ENCODE measurements at places on chromosomes 4 and X. TPM values are rescaled to one million over a fixed set of nuclear protein-coding genes. Genes with fewer than 3 reads are reported as not detected.

GRCh38 chrX:34381241-34381640 lies 249.1 kb upstream of the FAM47A start:
- no peaks in the 10 kb centered on the region for H3K36me3 ChIP-seq
- no peaks in the 10 kb centered on the region for H3K27me3 ChIP-seq
- DNase-seq = no peak
- H3K4me3 ChIP-seq = no peak overlapping the region
- no peaks in the 10 kb centered on the region for H3K4me1 ChIP-seq

DNA sequence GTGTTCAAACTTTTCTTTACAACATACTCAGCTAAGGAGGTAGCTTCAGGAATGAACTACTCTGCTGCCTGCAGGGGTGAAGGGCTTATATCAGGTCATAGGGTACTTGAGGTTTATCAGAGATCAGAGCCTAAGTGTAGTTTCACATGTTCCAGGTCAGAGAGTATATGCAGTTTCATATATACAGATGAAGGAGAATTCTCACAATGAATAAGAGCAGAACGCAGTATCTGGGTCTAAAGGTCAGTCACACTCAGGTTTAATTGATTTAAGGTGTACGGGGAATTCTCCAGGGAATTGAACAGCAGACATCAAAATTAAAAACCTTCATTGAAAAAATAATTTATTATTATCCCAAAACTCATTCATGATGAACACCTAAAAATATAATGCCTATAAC lies 700.6 kb downstream of the TECRL start:
- peaks cover 2% of the 10 kb centered on the region for H3K4me1 ChIP-seq
- no peaks in the 10 kb centered on the region for H3K27me3 ChIP-seq
- no peak overlapping the region for H3K4me3 ChIP-seq
- H3K36me3 ChIP-seq = no peaks in the 10 kb centered on the region
- DNase-seq = no peak
- H3K27ac ChIP-seq = no peak overlapping the region

- H3K27ac ChIP-seq = no peak overlapping the region
- H3K4me3 ChIP-seq = no peak overlapping the region
- H3K27me3 ChIP-seq = no peaks in the 10 kb centered on the region
- H3K4me1 ChIP-seq = peaks cover 37% of the 10 kb centered on the region
- DNase-seq = no peak
- H3K36me3 ChIP-seq = peaks cover 29% of the 10 kb centered on the region
Observed at GRCh38 chr4:169263791-169264392, 6.9 kb downstream of the SH3RF1 start.

DNA sequence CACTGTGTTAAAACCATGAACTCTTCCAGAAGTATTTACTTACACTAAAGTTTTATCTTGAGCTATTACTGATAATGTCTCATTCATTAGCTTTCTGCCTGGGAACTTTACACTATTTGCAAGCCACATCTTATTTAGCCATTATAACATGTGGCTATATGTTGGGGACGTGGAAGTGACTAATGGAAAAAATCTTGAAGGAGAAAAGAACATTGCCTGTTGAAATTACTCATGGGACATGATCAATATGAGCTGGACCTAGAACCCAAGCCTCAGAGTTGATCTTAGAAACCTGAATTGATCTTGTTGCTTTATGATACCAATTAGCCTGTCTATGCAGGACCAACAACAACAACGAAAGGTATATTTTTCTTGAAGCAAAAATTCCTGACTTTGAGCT lies 22.5 kb upstream of the ARHGAP6 start:
- H3K36me3 ChIP-seq = no peaks in the 10 kb centered on the region
- no peaks in the 10 kb centered on the region for H3K4me1 ChIP-seq
- H3K27me3 ChIP-seq = no peaks in the 10 kb centered on the region
- no peak overlapping the region for H3K27ac ChIP-seq

DNA sequence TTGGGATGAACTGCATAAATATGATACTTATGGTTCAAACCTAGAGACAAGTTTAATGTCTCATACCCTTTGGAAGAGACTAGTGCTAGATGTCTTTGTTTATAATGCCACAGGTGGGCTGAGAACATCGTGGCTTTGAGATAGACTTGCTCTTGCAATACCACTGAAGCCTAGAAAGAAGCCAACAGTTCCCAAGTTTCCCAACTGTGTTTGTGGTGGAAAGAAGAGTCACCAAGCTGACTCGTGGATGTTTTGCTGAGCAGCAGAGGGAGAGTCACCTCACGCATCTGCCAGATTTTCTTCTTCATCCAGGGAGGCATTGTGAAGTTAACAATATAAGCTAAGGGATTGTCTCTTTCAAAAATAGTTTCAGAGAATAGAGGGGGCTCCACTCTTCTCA lies 1076.2 kb downstream of the C4orf33 start:
- H3K4me1 ChIP-seq = no peaks in the 10 kb centered on the region
- H3K4me3 ChIP-seq = no peak overlapping the region
- no peaks in the 10 kb centered on the region for H3K27me3 ChIP-seq
- no peak for DNase-seq
- H3K27ac ChIP-seq = no peak overlapping the region
- no peaks in the 10 kb centered on the region for H3K36me3 ChIP-seq

DNA sequence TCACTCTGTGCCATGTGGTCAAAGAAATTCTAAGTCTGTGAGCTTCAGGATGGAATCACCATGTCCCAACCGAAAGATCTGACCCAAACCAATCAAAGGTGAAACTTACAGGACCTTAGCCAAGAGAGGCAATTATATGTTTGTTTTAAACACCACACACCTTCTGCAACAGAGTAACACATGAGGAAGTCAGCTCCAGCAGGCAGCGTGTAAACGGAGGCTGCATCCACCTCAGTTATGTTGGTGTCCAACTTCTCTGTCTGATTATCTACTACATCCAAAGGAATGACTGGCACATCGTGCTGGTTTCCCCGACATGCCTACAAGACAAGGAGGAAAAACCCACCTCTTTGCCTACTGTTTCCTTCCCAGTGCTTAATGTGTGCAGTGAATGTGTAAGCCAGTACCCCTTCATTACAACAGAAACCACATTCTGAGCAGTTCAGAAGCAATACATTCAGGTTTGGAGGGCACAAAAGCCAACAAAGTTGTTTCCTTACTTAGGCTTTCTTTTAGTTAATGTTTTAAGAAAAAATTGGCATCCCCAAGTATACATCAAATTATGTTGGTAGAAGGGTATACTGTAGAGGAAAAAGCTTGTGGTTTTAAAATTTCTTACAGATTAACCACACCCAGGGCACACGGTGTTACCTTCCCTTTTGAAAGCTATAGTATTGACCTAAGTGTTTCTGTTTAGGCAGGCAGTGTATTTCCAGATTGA lies 12.4 kb downstream of the CASP6 start:
- H3K27ac ChIP-seq = no peak overlapping the region
- no peak overlapping the region for H3K4me3 ChIP-seq
- no peaks in the 10 kb centered on the region for H3K27me3 ChIP-seq
- no peak for DNase-seq

DNA sequence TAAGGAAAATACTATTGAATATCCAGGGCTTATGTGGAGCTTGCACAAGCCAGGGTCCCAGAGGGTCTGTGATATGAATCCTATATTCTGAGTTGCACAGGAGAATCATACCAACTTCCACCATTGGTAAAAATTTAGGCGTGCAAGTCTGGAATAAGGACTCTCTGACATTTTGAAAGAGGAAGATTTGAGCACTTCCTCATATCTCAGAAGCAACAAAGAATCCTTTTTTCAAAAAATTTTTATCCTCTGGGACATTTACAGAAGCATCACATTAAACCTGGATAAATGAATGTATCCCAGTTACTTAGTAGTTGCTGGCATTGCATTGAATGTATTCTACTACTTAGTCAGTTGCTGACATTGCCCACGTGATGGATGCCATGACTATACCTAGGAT lies 24.2 kb upstream of the CAMK2D start:
- DNase-seq = no peak
- no peaks in the 10 kb centered on the region for H3K36me3 ChIP-seq
- no peak overlapping the region for H3K27ac ChIP-seq
- no peaks in the 10 kb centered on the region for H3K27me3 ChIP-seq

GRCh38 chr4:16530688-16531635 lies 304.7 kb upstream of the TAPT1 start:
- H3K4me1 ChIP-seq = no peaks in the 10 kb centered on the region
- no peaks in the 10 kb centered on the region for H3K36me3 ChIP-seq
- no peak overlapping the region for H3K4me3 ChIP-seq

DNA sequence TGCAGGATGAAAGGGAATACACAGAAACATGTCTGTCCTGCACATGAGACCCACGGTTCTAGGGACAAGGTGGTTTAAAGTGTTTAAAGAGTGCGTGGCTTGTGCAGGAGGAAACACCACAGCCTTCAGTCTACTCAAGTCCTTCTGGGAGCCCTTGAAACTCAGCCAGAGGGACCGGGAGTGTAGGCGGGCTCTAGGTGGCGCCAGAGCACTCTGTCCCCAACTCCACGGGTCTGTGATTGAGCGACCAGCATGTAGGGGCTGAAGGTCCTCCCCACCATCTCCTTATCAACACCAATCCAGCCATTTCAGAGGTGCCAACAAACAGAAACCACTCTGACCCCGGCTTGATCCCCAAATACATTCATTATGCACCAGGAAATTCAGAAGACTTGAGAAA lies 82.0 kb upstream of the CLDN34 start:
- no peaks in the 10 kb centered on the region for H3K27me3 ChIP-seq
- H3K27ac ChIP-seq = no peak overlapping the region
- H3K36me3 ChIP-seq = peaks cover 2% of the 10 kb centered on the region

- no peaks in the 10 kb centered on the region for H3K36me3 ChIP-seq
- no peaks in the 10 kb centered on the region for H3K27me3 ChIP-seq
- H3K4me1 ChIP-seq = no peaks in the 10 kb centered on the region
- no peak overlapping the region for H3K27ac ChIP-seq
- no peak overlapping the region for H3K4me3 ChIP-seq
- DNase-seq = no peak
Observed at GRCh38 chrX:129769467-129770154, 10.1 kb upstream of the SASH3 start.

DNA sequence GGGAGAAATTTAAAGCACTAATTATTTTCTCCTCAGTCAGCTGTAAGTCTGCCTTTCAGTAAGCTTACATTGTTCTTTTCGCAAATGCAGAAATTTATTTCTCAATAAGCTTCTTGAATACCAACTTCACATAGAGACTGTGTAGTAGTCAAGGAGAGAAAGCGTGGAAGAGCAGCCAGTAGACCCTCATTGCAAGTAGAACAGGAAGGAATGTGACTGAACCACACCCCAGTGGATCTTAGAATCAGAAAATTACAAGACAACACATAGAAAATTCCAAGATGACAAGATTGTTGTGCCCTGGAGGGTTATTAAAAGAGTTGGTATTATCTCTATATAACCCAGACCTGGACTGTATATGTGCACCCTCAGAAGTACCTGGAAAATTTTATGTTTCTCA lies 216.9 kb downstream of the RELL1 start:
- H3K27ac ChIP-seq = no peak overlapping the region
- no peak overlapping the region for H3K4me3 ChIP-seq
- H3K27me3 ChIP-seq = no peaks in the 10 kb centered on the region
- peaks cover 9% of the 10 kb centered on the region for H3K4me1 ChIP-seq
- H3K36me3 ChIP-seq = peaks cover 4% of the 10 kb centered on the region

- peaks cover 78% of the 10 kb centered on the region for H3K27me3 ChIP-seq
- peaks cover 8% of the 10 kb centered on the region for H3K4me1 ChIP-seq
- H3K27ac ChIP-seq = no peak overlapping the region
- no peak overlapping the region for H3K4me3 ChIP-seq
Observed at GRCh38 chr4:4849524-4850193, 9.8 kb upstream of the MSX1 start.

DNA sequence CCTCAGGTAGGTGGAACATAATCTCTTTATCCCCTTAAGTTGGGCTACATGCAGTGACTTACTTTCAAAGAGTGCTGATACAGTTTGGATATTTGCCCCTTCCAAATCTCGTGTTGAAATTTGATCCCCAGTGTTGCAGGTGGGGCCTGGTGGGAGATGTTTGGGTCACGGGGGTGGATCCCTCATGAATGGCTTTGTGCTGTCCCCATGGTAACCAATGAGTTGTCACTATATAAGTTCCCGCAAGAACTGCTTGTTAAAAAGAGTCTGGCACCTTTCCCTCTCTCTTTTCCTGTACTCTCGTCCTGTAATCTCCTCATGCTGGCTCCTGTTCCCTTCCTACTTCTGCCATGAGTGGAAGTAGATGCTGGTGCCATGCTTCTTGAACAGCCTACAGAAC lies 71.3 kb downstream of the GLRA3 start:
- DNase-seq = no peak
- peaks cover 4% of the 10 kb centered on the region for H3K4me1 ChIP-seq
- no peak overlapping the region for H3K4me3 ChIP-seq
- no peaks in the 10 kb centered on the region for H3K36me3 ChIP-seq

Gene FAT4
- 2.5 TPM for total RNA-seq

Gene SLC10A4
- total RNA-seq = 2.7 TPM

Gene GPC3
- total RNA-seq = 197 TPM

Gene ATP10D
- 35.2 TPM for total RNA-seq

Gene JCHAIN
- total RNA-seq = not detected

Gene GRIA2
- 2.3 TPM for total RNA-seq

Gene ARR3
- total RNA-seq = not detected

Gene SSX2
- not detected for total RNA-seq

Gene DIAPH2
- total RNA-seq = 29.7 TPM

Gene PCDH10
- total RNA-seq = 0.53 TPM

Data from progenitor cell of endocrine pancreas (in vitro differentiated cells).